ENCODE measurements at places on chromosomes 12 and 14.

DNA sequence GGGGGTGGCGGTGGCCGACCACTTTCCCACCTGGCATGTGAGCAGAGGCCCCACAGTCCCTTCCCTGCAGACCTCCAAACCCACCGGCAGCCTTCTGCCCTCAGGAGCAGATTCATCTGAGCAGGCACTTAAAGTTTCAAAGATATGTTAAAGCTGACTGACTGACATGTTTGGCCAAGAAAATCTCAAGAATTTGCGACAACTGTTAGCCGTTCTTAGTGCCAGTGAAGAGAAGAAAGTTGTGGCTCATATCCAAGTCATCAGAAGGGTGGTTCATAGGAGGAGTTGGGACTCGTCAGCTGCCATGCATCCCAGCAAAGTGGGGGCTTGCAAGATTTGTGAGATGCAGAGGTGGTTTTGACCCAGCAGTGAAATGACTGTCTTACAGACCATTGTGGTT is 27.2 kb downstream of the ELK3 start:
- DNase-seq, result no peak

- no peak for DNase-seq
Measured at GRCh38 chr14:67574156-67574555, 25.9 kb downstream of the PIGH start.

- peak; percentile 43 for DNase-seq
Measured at GRCh38 chr12:15982471-15982870, 71.3 kb downstream of the DERA start.

DNA sequence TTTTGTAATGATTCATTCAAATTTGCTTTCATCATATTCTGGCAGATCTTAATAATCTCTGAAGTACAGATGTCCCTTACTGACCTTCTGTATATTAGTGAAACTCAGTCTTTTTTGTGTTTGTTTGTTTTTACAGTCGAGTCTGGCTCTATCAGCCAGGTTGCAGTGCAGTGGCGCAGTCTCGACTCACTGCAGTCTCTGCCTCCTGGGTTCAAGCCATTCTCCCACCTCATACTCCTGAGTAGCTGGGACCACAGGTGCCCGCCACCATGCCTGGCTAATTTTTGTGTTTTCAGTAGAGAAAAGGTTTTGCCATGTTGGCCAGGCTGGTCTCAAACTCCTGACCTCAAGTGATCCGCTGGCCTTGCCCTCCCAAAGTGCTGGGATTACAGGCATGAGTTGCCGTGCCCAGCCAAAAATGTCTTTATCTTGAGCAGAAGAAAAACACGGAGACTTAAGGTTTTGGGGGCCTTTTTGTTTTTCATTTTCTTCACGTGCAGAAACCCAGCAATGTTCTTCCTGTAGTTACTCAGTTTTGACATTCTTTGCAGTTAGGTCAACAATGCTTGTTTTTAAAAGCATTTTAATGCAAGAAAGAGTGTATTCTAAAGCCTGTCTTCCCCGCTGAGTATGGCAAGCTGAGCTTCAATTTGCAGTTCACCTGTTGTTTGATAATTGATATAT is 79.5 kb downstream of the FAR2 start:
- DNase-seq, result no peak

DNA sequence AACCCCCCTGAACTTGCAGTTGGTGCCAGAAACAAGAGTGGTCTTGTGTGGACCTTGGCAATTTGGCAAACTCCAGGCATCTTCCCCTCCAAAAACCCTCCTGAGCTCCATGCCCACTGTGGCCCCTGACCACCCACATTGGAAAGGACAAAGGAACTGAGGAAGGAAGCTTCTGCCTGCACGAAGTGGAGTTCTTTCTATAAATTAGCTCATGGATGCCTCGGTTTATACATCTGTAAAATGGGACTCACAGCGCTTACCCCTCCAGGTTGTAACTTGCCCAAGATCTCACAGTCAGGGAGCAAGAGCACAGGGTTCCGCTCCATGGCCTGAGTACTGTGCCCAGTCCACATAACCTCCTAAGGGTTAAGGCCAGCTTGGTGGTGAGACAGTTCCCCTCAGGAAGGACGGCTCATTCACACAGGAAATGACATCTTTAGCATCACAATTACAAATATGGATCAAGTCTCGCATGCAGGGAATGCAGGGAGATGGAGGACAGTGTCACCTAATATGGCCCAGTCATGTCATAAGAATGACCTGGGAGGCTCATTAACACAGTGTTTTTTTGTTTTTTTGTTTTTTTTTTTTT is 66.6 kb downstream of the CLMN start:
- peak; percentile 71 for DNase-seq

Measured in kidney tubule cell (primary cell).